ENCODE measurements at places on chromosomes 3 and 15.

DNA sequence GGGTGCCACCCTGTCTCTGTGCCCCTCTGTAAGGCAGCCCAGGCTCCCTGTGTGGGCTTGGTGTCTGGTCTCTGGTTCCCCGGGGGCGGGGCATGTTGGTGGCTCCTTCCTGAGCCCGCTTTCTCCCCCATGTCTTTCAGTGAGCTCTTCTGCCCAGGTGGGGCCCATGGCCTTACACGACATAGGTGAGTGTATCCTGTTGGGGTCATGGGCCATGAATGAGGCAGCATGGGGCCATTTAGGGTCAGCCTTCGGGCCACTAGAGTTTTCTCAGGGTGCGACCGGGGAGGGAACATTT lies 195.1 kb downstream of the UBE3A start:
- DNase-seq = no peak

DNA sequence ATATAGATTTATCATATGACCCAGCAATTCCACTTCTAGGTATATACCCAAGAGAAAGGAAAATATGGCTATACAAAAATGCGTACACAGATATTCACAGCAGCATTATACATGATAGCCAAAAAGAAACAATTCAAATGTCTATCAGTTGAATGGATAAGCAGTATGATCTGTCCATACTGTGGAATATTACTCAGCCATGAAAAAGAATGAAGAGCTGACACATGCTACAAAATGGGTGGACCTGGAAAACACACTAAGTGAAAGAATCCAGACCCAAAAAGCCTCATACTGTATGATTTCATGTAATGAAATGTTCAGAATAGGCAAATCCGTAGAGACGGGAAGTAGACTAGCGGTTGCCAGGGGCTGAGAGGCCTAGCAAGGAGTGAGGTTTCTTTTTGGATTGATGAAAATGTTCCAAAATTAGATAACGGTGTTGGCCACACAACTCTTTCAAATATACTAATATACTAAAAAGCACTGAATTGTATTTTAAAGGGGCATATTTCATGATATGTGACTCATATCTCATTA lies 33.4 kb downstream of the FGD5 start:
- no peak for DNase-seq

- no peak for DNase-seq
Measured at GRCh38 chr15:43516801-43517353, 531 bp upstream of the MAP1A start.

GRCh38 chr15:34701536-34701935 lies 53.3 kb downstream of the GJD2 start:
- DNase-seq = no peak

GRCh38 chr3:189787632-189788031 lies 156.4 kb downstream of the TP63 start:
- DNase-seq = no peak

DNA sequence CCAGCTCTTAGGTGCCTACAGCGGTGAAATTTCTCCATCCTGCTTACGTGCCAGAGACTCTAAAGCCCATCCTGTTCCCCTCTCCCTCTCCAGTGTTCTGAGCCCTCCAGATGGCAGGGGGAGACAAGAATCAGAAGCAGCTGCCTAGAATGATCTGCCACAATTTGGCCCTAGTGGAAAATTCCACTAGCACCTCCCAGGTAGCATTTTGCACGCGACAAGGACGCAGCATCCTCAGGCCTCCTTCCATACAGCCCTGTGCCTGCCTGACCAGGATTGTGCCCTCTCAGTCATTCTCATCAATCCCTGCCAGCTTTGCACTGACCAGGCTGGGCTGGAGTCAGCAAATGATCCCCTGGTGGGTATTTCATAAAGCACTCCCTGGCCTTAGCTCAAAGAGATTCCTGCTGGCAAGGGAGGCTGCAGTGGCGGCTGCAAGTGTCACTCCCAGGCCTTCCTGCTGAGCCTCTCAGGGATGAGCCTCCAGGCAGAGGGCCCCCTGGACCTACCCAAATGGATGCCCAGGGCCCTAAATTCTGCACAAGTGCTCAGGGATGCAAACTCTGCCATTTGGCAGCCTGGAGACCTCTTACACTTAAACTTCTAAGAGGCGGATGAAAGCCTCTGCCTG lies 130.2 kb upstream of the ATP2B2 start:
- no peak for DNase-seq

DNA sequence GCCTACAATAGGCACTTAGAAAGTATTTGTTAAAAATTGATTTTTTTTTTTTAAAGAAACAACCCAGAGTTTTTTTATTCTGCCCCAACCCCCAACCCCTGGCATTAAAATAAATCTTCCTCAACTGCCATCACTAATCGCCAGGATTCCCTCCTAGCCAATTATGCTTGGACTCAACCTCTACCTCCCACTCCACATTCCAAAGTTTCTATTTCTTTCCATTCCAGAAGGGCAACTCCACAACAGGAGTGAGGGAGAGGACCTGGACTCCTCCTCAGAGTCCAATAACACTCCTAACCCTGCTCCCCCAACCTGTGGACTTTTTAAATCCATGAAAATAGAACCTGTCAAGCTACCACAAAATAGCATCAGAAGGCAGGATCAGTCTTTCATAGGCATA lies 99.4 kb downstream of the ADAMTS9 start:
- no peak for DNase-seq

- DNase-seq = no peak
Measured at GRCh38 chr3:160779040-160779439, 23.0 kb downstream of the PPM1L start.

DNA sequence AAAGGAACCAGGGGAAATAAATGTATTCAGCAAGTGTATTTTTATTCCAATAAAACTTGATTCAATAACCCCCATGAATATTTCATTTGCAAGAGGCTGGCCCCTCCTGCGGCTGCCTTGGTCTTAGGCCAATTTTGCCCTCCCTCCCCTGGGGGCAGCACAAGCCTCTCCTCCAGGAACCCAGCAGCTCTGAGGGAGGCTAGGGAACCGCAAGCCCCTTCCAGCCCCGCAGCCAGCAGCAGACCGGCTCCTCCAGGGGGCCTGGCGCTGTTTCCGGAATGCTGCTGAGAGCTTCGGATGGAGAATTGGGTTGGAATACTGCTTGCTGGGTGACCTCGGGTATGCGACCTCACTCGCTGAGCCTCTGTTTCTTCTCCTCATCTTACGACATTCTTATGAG lies 150.1 kb downstream of the RAB11A start:
- DNase-seq = no peak

DNA sequence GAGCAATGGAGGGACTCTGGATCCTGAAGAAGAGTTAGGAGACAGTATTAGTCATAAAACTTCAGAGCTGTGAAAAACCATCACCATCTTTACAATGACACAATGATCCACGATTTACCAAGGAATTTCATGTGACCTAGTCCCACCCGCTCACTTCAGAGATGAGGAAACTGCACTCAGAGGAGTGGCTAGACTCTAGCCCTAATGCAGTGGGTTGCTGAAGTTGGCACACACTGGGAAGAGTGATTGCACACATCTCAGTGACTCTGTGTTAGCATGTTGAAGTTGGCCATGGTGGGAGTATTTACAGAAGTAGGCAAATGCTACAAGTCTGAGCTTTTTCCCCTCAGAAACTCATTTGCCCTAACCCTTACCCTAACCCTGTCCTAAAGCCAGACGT lies 35.2 kb upstream of the SPATA12 start:
- no peak for DNase-seq

- no peak for DNase-seq
Measured at GRCh38 chr15:88804257-88804656, 1.0 kb downstream of the ACAN start.

DNA sequence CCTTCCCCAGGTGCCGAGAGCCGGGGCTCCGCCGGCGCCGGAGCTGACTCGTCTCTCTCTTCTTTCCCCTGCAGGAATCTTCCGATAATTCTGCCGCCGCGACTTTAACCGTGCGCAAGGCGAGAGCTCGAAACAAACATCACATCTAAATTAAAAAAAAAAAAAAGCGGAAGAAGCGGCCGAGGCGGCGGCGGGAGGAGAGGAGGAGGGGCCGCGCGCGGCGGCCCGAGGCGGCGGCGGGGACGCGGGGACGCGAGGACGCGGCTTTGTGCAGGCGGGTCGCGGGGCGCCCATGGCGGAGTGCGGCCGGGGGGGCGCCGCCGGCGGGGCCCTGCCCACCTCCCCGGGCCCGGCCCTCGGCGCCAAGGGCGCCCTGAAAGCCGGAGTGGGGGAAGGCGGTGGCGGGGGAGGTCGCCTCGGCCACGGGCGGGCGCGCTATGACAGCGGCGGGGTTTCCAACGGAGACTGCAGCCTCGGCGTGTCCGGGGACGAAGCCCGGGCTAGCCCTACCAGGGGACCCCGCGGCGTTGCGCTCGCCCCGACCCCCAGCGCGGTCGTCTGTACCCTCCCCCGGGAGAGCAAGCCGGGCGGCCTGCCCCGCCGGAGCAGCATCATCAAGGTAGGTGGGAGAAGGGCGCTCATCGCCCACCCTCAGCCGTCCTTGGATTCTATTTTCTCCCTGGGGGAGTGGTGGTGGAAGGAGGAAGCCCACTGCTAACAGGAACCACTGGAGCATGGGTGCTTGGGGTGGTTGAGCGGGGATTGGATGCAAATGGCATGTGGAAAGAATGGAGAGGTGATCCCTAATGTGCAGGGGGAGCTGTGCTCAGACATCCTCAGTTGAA lies at the start of gene PLCL2:
Gene PLCL2, plus strand, starts transcription at position 208 of the 845 bp plus-strand sequence. Its CDS starts 85 bp downstream, at position 293.
- DNase-seq = peak; percentile 52

- DNase-seq = no peak
Measured at GRCh38 chr3:195111319-195111705, 159.6 kb downstream of the XXYLT1 start.

GRCh38 chr15:70091726-70092463 lies 5.8 kb downstream of the TLE3 start:
- DNase-seq = no peak

- DNase-seq = peak; percentile 83
Measured at GRCh38 chr3:153138276-153139210, 23.5 kb upstream of the RAP2B start.

DNA sequence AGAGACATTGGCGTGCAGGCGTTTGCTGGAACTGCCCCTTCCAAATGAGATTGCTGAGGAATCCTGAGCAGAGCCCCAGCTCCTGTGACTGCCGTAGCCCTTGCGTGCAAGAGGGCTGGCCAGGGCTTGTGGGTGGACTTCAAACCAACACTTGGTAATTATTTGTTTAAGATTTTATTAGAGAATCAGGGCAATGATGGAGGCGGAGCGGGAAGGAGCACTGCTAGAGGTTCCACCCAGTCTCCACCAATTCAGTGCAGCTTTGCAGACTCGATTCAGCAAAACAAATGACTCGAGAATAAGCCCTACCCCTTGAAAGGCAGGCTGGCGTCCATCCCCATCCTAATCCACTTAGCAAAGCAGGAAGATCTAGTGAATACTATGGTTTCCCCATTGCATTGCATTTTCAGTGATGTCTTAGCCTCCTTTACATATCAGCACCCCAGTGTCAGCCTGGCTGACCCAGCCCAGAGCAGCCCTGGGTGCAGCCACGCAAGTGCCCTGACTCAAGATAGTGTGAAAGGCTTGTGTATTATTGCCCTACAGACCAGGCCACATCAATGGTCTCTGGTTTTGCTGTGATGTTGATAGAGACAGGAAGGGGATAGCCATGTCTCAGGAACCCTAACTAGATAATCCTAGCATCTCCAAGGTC lies 26.0 kb downstream of the GLDN start:
- DNase-seq = no peak

GRCh38 chr3:37825744-37826400 lies 35.8 kb upstream of the CTDSPL start:
- no peak for DNase-seq

- no peak for DNase-seq
Measured at GRCh38 chr15:67670647-67671305, 128.3 kb downstream of the MAP2K5 start.

All from ACHN (cell line).